ENCODE measurements at places on chromosomes 5 and 9.

GRCh38 chr5:95770830-95771708 is 39.9 kb downstream of the RHOBTB3 start:
- no peaks in the 10 kb centered on the region for H3K4me1 ChIP-seq
- no peak overlapping the region for H3K4me3 ChIP-seq
- DNase-seq: no peak
- H3K27ac ChIP-seq: no peak overlapping the region
- H3K27me3 ChIP-seq: peaks cover 3% of the 10 kb centered on the region

DNA sequence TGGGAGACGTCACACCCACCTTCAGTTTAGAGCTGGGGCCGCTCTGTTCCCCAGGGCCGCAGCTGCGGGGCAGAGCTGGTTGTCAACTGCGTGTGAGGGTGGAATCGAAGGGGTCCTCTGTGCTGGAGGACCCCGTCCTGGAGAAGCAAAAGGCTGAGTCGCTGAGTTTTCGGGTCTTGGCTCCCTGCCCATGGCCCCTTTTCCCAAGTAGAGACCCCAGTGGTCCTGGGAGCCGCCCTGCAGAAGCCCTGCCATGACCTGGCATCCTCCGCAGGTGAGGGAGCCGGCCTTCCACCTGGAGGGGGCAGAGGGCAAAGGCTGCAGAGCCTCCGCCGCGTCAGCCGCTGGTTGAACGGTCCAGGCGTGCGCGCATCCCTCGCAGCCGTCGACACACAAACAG is 90.4 kb upstream of the COL5A1 start:
- H3K27ac ChIP-seq: no peak overlapping the region
- H3K4me3 ChIP-seq: no peak overlapping the region
- no peaks in the 10 kb centered on the region for H3K36me3 ChIP-seq
- no peak for DNase-seq
- H3K4me1 ChIP-seq: no peaks in the 10 kb centered on the region

DNA sequence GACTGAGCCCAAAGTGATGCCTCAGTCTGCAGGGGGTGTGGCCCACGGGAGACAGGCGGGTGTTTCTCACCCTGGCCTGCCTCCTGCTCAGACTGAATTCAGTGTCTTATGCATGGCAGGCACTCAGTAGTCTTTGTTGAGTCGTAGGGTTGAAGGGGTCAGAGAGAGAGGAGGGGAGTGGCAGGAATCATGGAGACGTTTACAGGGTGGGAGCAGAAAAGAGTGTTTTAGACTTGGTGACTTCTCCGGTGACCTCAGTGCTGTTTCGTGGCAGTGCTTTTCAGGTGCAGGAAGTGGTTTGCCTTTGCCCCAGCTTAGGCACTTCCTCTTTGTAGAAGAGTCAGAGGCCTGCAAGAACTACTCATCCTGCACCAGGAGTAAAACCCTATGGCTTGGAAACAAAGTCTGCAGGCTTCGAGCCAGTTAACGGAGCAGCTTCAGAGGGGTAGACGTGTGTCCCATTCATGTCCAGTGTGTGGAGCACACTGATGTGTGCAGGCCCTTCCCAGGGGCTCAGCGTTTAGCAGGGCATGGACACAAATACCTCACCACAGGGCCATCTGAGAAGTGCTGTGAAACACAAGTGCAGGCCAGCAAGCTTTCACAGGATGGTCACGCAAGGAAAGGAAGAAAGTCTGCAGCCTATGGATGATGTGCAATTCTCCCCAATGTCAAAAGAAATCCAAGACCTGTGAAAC is 24.5 kb upstream of the SEMA4D start:
- peak overlapping the region; percentile 93 for H3K27ac ChIP-seq
- H3K4me1 ChIP-seq: peaks cover 96% of the 10 kb centered on the region
- peak overlapping the region; percentile 43 for H3K4me3 ChIP-seq

DNA sequence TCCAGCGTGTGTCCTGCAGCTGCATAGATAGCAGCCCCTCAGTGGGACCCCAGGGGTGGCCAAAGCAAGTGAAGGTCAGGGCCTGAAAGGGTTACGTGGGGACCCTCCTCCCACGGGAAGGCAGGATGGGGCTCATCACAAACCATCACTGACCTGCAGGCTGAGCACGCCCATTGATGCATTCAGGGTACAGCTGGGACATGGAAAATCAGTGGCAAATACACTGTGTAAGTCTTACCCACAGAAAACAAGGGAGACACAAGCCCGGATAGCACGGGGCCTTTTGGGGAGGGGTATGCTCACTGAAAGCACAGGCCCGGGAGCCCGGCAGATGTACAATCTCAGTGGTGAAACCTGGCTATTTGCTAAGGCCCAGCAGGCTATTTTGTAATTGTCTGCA is 49.1 kb downstream of the SEMA4D start:
- DNase-seq: no peak
- peaks cover 95% of the 10 kb centered on the region for H3K4me1 ChIP-seq
- peaks cover 72% of the 10 kb centered on the region for H3K36me3 ChIP-seq
- peak overlapping the region; percentile 87 for H3K27ac ChIP-seq
- H3K4me3 ChIP-seq: no peak overlapping the region

- no peaks in the 10 kb centered on the region for H3K4me1 ChIP-seq
- H3K36me3 ChIP-seq: no peaks in the 10 kb centered on the region
- H3K27ac ChIP-seq: no peak overlapping the region
- DNase-seq: no peak
- H3K4me3 ChIP-seq: no peak overlapping the region
- H3K27me3 ChIP-seq: no peaks in the 10 kb centered on the region
These were observed 1879.9 kb upstream of the ACO1 start for GRCh38 chr9:30504502-30504905.

- no peak overlapping the region for H3K27ac ChIP-seq
- peaks cover 3% of the 10 kb centered on the region for H3K27me3 ChIP-seq
- no peak overlapping the region for H3K4me3 ChIP-seq
- no peak for DNase-seq
- H3K4me1 ChIP-seq: no peaks in the 10 kb centered on the region
These were observed 87.8 kb upstream of the CPEB4 start for GRCh38 chr5:173800340-173800739.

DNA sequence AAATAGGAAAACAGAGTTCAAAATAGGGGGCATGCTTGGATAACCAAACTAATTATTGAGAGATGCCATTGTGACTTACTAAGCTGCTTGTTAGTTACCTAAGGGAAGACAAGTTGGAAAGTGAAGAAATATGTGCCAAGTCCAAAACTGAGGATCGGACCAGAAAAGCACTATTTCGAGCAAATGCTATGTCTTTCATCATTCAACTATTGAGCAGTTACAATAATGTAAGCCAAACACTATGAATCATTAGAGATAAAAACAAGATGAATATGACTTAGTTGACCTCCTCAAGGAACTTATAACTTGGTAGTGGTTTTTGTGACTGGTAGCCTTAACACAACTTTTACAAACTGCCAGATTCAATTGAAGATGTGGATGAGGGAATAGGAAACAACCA is 240.6 kb upstream of the MPDZ start:
- no peaks in the 10 kb centered on the region for H3K27me3 ChIP-seq
- no peaks in the 10 kb centered on the region for H3K36me3 ChIP-seq
- H3K27ac ChIP-seq: no peak overlapping the region
- no peak for DNase-seq
- H3K4me3 ChIP-seq: no peak overlapping the region
- H3K4me1 ChIP-seq: no peaks in the 10 kb centered on the region

GRCh38 chr9:26856413-26857032 is 36.1 kb downstream of the CAAP1 start:
- H3K27ac ChIP-seq: no peak overlapping the region
- H3K27me3 ChIP-seq: no peaks in the 10 kb centered on the region
- H3K4me1 ChIP-seq: no peaks in the 10 kb centered on the region
- H3K36me3 ChIP-seq: peaks cover 22% of the 10 kb centered on the region
- H3K4me3 ChIP-seq: no peak overlapping the region
- peak; percentile 46 for DNase-seq

DNA sequence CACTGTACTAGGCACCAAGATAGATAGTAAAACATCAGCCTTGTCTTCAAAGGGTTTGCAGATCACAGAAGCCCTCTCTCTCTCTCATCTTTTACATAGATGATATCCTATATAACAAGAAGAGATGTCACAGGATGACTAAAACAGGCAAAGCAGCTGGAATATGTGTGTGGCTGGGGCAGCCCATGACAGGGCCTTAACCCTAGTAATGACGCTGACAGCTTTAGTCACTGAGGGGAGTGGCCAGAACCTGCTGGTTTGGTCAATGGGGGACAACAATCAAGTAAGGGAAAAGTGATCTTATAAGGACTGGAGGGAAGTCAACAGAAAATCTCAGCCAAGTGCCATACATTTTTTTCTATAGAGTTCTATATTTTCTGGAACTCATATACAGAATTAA is 41.9 kb upstream of the RIC1 start:
- H3K36me3 ChIP-seq: peaks cover 15% of the 10 kb centered on the region
- H3K4me3 ChIP-seq: no peak overlapping the region
- H3K4me1 ChIP-seq: peaks cover 55% of the 10 kb centered on the region
- peak; percentile 17 for DNase-seq
- no peaks in the 10 kb centered on the region for H3K27me3 ChIP-seq

DNA sequence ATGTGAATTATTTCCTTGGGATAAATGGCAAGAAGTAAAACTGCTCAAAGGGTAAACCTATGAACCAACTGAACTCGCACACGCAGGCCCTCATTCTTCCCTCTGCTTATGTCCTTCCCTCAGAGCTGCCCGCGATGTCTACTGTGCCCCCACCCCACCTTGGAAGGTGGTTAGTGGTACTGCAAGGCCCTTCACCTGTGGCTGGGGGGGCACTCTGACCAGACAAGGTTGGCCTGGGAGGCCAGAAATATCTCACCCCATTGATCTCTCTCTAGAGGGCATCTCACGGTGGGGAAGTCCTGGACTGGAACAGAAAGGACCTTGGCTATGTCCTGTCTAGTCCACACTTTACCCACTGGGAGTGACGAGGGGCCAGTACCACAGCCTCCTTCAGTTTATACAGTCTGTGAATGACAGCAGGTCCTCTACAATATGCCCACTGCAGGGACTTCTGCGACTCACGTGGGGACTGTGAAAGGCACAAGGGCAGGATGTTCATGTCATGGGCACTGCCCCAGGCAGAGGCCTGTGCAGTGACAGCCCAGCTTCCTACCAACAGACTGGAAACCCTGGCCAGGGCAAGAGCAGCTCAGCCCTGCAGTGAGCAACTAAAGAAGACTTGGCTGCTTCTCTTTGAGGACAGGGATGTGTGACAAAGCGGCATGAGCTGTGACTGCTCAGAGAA is 56.8 kb upstream of the SYNPO start:
- DNase-seq: no peak
- no peaks in the 10 kb centered on the region for H3K4me1 ChIP-seq
- no peak overlapping the region for H3K27ac ChIP-seq
- peaks cover 16% of the 10 kb centered on the region for H3K27me3 ChIP-seq
- H3K4me3 ChIP-seq: no peak overlapping the region
- H3K36me3 ChIP-seq: no peaks in the 10 kb centered on the region

DNA sequence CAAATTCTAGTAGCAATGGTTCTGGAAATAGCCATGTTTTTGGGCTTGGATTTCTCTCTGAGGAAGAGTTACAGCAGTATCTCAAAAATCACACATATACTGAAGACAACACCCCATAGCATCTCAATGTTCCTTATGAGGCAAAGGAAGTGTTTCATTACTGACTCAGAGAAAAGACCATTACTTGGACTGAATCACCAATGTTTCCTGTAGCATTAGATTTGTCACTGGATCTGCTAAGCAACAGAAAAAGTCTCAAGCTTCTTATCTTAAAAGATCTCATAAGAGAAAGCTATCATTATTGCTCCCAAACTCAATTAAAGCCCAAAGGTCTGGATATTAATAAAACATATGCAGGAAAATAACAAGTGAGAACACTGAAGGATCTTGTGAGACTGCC is 272.4 kb downstream of the ADAMTS6 start:
- H3K4me3 ChIP-seq: no peak overlapping the region
- H3K4me1 ChIP-seq: no peaks in the 10 kb centered on the region
- DNase-seq: no peak

- DNase-seq: no peak
- peaks cover 57% of the 10 kb centered on the region for H3K36me3 ChIP-seq
- H3K4me1 ChIP-seq: peaks cover 52% of the 10 kb centered on the region
These were observed 2.1 kb downstream of the RIGI start for GRCh38 chr9:32523910-32524309.

- H3K4me1 ChIP-seq: no peaks in the 10 kb centered on the region
- no peaks in the 10 kb centered on the region for H3K27me3 ChIP-seq
- DNase-seq: no peak
- H3K27ac ChIP-seq: no peak overlapping the region
- no peaks in the 10 kb centered on the region for H3K36me3 ChIP-seq
- no peak overlapping the region for H3K4me3 ChIP-seq
These were observed 804.6 kb upstream of the DMAC1 start for GRCh38 chr9:8604201-8604600.

DNA sequence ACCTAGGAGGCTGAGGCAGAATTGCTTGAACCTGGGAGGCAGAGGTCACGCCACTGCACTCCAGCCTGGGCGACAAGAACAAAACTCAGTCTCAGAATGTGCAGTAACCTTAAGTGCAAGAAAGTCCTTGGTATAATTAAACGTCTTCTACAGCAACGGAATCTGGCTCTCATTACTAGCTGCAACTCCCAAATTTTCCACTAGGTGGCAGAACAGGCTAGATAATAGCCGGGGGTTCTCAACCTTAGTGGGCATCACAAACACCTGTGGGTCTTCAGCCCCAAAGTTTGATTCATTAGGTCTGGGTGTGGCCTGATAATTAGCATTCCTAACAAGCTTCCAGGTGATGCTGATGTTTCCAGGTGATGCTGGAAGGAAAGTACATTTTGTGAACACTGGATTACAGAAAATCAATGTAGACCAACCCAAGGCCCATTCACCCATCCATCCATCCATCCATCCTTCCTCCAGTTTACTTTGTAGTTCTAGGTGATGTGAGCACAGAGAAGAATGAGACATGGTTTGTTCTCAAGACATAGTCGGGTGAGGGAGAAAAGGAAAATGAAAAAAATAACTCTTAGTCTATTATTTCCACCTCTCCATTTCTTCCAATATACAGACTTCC is 37.3 kb downstream of the FBXW2 start:
- DNase-seq: peak; percentile 76
- no peak overlapping the region for H3K4me3 ChIP-seq
- H3K27me3 ChIP-seq: no peaks in the 10 kb centered on the region
- H3K27ac ChIP-seq: no peak overlapping the region
